Stimulated activated naive CD4-positive, alpha-beta T cell treated with Interleukin-2 at 50 U/mL for 16 hours (primary cell): ENCODE measurements at places on chromosomes 11 and 22.

DNA sequence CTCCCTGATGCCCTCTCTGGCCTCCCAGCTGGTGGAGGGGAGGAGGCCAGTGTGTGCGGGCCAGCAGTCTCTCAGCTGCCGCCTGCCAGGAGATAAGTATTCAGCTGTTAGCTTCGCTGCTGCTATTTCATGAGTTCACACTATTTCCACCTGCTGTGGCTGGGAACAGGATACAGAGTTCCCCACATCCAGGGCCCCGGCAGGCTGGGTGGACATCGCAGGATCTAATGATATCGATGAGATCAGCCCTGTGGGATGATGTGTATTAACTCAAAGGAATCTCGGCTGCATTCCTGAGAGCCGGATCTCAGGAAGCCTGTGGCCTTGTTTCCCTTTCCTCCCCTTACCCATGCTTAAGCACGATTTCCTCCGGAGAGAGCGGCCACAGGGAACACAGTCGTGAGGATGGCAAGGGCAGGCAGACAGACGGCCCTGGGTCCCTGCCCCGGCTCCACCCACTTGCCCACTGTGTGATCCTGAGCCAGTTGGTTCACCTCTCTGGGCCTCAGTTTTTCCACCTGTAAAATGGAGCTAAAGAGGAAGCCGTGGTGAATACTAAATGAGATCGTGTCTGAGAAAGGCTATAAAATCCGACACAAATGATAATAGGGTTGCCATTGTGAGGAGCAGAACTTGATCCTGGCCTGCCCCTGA is 6.5 kb upstream of the PVALB start:
- no peak for DNase-seq

DNA sequence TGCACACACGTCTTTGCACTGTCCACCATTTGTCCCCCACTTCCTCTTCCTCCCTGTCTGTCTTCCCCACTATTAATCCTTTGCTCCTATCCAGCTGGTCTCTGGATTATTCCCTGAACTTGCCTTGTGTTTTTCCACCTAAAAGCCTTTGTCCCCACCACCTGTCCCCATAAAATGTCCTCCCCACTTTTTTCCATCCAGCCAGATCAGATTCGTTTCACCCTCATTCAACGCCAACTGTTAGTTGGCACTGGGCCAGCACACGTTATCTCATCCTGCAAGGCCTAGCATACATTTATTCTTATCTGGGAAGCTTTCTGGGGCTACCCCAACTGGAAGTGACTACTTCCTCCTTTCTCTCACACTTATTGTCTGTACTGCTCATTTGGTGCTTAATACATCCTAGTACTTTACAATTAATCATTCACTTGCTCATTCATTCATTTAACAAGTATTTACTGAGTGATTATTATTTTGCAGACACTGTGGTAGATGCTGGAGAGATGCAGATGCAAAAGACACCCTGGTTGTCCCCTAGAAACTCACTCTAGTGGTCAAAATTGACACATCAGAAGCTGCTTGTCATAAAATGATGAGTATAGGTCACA is 96.2 kb downstream of the RASSF10 start:
- DNase-seq, result no peak

DNA sequence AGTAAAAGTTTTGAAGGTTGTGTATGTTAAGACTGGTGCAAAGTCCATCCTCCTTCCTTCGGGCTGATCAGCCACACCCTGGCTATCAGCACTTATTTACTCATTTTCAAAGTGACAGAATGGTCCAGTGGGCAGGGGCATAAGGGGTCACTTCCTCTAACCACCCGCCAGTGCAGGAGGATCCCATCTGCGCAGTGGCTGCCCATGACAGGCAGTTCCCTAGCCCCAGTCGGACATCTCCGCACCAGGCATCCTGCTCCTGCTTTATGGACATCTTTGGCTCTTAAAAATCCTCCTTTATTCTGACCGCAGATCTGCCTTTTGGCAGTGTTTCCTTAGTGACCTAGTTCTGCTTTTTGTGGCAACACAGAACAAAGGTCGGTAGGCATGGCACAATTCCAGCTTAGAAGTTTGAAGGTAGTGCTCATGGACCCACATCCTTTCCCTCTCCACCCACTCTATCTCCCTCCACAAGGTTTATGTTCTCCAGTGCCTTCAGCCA is 55.9 kb downstream of the BMAL1 start:
- no peak for DNase-seq

- DNase-seq, result no peak
Observed at GRCh38 chr11:107157809-107158187, 139.5 kb upstream of the GUCY1A2 start.

- DNase-seq, result no peak
Observed at GRCh38 chr11:116162086-116162885, 610.5 kb downstream of the BUD13 start.

DNA sequence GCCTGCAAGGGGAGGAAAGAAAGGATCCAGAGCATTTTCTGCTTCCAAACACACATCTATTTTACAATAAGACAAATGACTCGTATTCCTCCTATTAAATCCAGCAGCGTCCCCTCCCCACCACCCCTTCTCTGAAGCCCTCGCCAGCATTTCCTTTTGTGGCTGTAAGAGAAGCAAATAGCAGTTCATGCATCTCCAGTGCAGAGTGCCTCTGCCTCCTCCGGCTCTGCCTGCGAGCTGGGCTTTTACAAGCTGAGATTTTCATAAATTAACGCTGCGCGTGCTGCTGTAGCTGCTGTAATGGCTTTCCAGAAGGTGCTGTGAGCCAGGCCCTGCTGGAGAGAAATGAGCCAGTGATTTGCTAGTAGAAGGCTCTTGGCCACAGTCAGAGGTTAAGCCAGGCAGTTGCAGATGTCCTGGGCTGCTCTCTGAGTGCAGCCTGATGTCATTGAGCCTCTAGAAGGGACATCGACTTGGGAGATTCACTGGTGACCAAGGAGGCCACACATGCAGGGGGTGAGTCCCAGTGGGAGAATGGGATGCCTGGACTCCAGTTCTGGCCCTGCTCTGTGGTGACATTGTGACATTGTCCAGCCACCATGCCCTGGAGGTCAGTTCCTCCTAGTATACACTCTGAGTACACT is 134.5 kb upstream of the NAV2 start:
- DNase-seq, result no peak

- no peak for DNase-seq
Observed at GRCh38 chr11:102983486-102983885, 28.0 kb upstream of the MMP13 start.

DNA sequence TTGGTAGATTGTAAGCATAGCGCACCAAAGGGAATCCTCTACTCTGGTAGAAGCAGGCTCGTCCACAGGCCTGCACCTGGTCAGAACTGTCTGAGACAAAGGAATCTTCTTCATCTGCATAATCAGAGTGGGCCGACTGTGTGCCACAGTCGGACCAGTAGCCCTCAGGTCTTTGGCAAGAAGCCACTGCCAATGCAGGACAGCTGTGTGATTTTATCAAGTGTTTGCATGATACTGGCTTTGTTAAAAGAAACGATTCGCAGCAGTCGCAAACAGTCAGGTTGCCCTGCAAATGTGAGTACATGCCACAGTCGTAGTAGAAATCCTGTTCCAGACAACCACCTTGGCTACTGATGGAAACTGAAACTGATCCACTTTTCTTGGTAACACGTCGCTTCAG is 4.9 kb upstream of the CCDC34 start:
- DNase-seq, result no peak

DNA sequence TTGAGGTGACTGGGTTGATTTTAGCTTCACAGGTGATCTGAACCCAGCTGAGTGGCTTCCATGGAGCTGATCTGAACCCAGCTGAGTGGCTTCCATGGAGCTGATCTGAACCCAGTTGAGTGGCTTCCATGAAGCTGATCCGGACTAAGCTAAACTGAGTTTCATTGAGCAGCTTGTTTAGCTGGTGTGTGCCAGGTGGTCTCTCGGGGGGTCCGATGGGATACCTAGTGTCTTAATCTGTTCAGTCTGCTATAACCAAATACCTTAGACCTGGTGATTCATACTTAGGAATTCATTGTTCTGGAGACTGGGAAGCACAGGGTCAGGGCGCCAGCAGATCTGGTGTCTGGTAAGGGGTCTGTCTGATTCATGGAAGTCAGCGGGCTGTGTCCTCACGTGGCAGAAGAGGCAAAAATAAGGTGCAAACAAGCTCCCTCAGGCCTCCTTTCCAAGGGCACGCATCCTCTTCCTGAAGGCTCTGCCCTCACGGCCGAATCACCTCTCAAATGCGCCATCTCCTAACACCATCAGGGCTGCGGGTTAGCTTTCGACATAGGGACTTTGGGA is 52.5 kb upstream of the KCNQ1OT1 start:
- DNase-seq, result no peak

- DNase-seq, result no peak
Observed at GRCh38 chr11:131868629-131869507, 498.5 kb downstream of the NTM start.

- no peak for DNase-seq
Observed at GRCh38 chr22:31105282-31105929, 2.0 kb downstream of the SELENOM start.

GRCh38 chr11:130204703-130205095 is 45.1 kb downstream of the ST14 start:
- DNase-seq, result no peak

DNA sequence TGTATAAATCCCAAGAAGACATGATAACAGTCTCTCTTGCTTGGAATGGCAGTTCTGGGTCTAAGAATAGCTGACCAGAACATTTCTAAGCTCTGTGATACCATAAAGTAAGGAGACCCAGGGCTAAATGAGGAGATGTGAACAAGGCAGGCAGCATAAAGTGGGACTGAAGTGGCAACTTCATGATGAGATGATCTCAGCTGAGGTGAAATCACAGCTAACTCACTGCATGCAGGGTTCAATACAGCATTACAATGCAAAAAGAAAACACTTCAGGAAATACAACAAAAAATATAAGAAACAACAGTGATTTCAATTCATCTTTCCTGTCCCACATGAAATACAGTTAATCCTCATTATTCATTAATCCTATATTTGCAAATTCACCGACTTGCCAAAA is 44.6 kb downstream of the MRE11 start:
- DNase-seq, result no peak

- DNase-seq, result no peak
Observed at GRCh38 chr11:11978098-11978637, 30.3 kb downstream of the DKK3 start.

- no peak for DNase-seq
Observed at GRCh38 chr11:43503417-43503816, 144.7 kb downstream of the TTC17 start.

DNA sequence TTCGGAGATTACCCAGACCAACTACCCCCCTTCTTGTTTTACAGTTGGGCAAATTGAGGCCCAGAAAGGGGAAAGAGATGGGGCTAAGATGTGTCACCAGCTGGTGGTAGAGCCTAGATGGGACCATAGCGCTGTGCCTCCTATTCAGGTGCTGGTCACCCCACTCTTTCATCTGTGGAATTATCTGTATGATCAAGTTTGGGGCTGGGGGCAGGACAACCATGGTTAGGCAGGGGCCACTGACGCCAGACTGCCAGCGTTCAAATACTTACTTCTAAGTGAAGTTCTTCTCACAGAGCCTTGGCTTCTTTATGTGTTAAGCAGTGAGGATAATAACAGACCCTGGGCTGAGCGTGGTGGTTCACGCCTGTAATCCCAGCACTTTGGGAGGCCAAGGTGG is 55.9 kb downstream of the IGLL1 start:
- DNase-seq, result no peak

DNA sequence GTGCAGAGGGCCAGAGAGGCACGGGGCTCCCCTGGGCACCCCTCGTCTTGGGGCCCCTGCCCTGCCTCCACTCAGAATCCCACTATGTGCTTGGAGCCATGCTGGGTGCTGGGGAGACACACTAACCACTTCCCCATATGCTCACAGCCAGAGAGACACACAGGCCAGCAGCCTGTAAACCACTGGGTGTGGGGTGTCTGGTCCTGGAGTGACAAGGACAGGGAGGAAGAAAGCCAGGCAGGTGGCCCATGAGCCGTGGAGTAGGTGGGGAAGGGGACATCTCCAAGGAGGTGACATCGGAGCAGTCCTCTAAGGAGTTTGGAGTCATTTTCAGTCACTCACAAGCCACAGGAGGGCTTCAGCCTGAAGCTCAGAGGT is 58.9 kb downstream of the CDKN1C start:
- DNase-seq, result no peak

GRCh38 chr11:106496677-106497076 is 419.2 kb downstream of the AASDHPPT start:
- DNase-seq, result no peak

- DNase-seq, result no peak
Observed at GRCh38 chr22:19438298-19438697, 6.0 kb downstream of the MRPL40 start.

DNA sequence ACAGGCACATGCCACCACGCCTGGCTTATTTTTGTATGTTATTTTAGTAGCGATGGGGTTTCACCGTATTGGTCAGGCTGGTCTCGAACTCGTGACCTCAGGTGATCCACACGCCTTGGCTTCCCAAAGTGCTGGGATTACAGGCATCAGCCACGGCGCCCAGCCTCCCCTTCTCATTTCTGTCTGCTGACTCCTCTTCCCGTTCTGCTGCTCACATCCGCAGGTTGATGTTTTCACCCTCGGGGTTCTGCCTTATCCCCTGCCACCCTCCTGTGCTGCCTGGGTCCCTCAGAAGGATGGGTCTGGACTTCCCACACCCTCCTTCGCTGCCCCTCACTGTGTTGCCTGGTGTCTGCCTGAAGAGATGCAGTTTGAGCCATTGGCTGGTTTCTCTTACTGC is 19.2 kb upstream of the VSIG10L2 start:
- DNase-seq, result no peak

GRCh38 chr22:31615491-31615860 is 46.5 kb downstream of the PISD start:
- no peak for DNase-seq

DNA sequence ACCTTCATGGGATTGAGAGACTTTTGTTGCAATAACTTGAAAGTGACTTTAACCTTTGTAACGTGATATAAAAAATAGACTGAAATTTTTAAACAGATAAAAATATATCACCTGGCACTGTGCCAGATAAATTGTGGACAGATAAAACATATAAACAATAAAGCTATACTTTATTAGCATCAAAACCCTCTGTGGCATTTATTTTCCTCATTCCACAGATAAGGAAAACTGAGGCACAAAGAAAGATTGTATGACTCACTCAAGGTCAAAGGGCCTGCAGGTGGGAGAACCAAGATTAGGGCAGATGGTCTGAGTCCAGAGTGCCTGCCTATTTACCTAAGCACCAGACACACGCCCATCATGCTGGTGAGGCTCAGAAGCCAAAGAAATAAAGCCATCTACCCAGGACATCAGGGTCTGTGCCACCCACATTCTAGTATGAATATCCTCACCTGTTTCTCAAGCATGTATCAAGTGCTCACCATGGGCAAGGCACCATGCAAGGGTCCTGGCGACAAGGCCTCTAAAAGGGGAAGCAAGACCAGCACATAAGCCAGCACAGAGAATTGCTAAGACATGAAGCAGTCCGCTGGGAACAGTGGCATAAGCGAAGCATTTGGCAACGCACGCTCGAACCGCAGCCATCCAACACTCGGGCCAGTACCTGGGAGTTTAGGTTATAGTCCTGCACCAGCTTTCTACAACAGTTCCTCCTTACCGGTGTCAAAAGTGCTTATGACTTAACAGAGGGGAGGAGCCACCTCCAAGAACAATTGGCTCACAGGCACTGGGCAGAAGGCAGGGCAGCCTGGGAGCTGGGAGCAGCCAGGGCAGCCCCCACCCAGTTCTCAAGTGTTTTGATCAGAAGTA is 17.6 kb downstream of the MYH9 start:
- DNase-seq, result no peak
